Osteocyte (in vitro differentiated cells): ENCODE measurements at places on chromosomes 3 and 15. TPM values are rescaled to one million over a fixed set of nuclear protein-coding genes. Genes with fewer than 3 reads are reported as not detected.

- no peaks in the 10 kb centered on the region for H3K27me3 ChIP-seq
- peaks cover 44% of the 10 kb centered on the region for H3K36me3 ChIP-seq
- DNase-seq: no peak
- H3K4me1 ChIP-seq: peaks cover 99% of the 10 kb centered on the region
Measured at GRCh38 chr15:48632651-48633050, 12.9 kb downstream of the FBN1 start.

The NPTN gene
- total RNA-seq: 192 and 194 TPM in 2 replicates

The CCR8 gene
- not detected in 2 replicates for total RNA-seq

- no peaks in the 10 kb centered on the region for H3K27me3 ChIP-seq
- no peak for DNase-seq
- peak overlapping the region; percentile 77 for H3K27ac ChIP-seq
- no peaks in the 10 kb centered on the region for H3K36me3 ChIP-seq
- peaks cover 52% of the 10 kb centered on the region for H3K4me1 ChIP-seq
Measured at GRCh38 chr3:197465197-197465995, 90.4 kb downstream of the BDH1 start.
